ENCODE measurements at places on chromosomes 6 and 20.

GRCh38 chr6:45438151-45438550 lies 60.4 kb upstream of the SUPT3H start:
- H3K4me3 ChIP-seq = no peak overlapping the region
- peaks cover 20% of the 10 kb centered on the region for H3K27me3 ChIP-seq
- no peak for ATAC-seq
- H3K36me3 ChIP-seq = no peaks in the 10 kb centered on the region

DNA sequence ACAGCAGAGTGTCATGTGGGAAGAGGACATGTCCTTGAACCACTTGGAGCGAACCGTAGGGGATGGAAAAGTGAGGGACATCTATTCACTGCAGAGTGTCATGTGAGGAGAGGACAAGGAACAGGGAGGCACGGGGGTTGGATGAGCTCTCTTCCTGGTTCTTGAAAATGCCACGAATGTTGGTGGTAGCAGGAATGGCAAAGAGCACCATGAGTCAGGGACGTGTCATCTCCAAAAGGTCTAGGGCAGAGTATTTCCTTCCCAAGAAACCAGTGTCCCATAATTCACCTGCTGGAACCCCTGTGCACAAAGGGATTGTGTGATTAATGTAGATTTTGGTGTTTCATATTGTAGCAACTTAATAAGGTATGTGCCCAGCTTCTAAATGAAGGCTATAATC lies 136.8 kb downstream of the BFSP1 start:
- H3K27me3 ChIP-seq = no peaks in the 10 kb centered on the region
- no peak overlapping the region for H3K4me3 ChIP-seq
- H3K4me1 ChIP-seq = no peaks in the 10 kb centered on the region

DNA sequence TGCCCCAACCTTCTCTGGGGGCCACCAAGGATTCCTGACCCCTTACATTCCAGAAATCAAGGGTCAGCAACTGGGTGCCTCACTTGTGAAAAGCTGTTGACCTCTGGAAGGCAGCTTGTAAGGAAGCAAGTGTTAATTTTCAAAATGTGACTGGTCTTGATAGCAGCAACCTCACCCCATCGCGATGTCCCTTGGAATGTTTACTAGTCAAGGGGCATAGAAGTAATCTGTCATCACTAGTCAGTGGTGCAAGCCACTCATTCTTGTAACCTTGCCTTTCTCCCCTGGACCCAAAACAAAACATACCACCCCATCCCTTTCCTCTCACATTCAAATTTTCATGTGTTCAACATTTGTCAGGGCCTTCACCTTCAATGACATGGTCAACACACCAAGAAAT lies 30.5 kb downstream of the TBX18 start:
- no peak overlapping the region for H3K4me3 ChIP-seq
- no peaks in the 10 kb centered on the region for H3K4me1 ChIP-seq
- H3K27ac ChIP-seq = no peak overlapping the region
- H3K36me3 ChIP-seq = peaks cover 13% of the 10 kb centered on the region
- no peak for ATAC-seq

DNA sequence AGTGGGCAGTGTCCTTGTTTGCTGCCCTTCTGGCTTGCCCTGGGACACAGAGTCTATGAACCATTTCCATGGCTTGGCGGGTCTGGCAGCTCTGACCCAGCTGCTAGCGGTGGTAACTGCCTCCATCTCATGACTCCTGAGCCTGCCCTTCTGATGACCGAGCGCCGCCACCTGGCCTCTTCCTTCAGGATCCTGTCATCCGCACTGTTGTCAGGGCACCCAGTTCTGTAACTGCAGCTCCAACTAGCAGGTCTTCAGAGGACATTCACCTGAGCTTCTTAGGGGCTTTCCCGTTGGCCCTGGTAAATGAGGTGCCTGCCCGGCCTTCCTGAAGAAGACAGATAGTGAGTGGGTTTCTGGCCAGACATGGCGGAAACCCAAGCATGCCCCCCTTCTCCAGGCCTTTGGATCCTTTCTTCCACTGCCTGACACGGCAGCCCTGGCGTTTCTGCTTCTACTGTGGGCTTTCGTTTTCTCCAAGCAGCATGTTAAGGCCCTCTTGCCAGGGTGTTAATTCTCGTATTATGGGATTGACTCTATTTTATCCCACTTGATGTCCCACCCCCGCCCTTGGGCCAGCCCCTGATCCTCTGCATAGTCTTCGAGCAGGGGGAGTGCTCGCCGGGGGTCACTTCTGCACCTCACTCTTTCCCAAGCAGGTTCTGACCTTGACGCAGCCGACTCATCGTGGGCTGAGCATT lies 24.7 kb downstream of the PACSIN1 start:
- no peaks in the 10 kb centered on the region for H3K36me3 ChIP-seq
- no peak overlapping the region for H3K27ac ChIP-seq
- peak overlapping the region; percentile 12 for H3K4me3 ChIP-seq
- no peak for ATAC-seq
- no peaks in the 10 kb centered on the region for H3K27me3 ChIP-seq
- H3K4me1 ChIP-seq = no peaks in the 10 kb centered on the region

GRCh38 chr6:79225717-79226599 lies 8.5 kb downstream of the HMGN3 start:
- no peaks in the 10 kb centered on the region for H3K4me1 ChIP-seq
- ATAC-seq = no peak
- H3K27ac ChIP-seq = no peak overlapping the region
- H3K27me3 ChIP-seq = no peaks in the 10 kb centered on the region
- no peaks in the 10 kb centered on the region for H3K36me3 ChIP-seq

DNA sequence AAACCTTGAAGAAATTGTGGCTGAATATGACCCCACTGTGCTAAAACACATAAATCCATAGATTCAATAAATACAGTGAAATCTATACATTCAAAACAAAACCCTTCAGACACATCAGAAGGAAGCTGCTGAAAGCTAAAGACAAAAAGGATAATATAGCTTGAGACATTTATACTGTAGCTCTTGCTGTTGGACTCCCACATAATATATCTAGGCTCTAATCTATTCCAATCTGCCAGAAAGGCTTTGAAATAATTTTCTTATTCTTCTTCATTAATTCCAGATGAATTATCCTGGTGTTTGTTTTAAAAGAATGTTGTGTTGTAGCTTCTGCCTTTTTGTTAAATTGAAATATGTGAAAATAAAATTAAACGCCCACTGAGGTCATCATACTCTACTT lies 454.0 kb downstream of the EYS start:
- H3K4me1 ChIP-seq = no peaks in the 10 kb centered on the region
- H3K36me3 ChIP-seq = no peaks in the 10 kb centered on the region
- H3K4me3 ChIP-seq = no peak overlapping the region
- H3K27ac ChIP-seq = no peak overlapping the region
- H3K27me3 ChIP-seq = no peaks in the 10 kb centered on the region

Data from gastroesophageal sphincter (tissue), 4 donors.